NCI-H510A (cell line): ENCODE measurements at places on chromosomes 3 and 15.

DNA sequence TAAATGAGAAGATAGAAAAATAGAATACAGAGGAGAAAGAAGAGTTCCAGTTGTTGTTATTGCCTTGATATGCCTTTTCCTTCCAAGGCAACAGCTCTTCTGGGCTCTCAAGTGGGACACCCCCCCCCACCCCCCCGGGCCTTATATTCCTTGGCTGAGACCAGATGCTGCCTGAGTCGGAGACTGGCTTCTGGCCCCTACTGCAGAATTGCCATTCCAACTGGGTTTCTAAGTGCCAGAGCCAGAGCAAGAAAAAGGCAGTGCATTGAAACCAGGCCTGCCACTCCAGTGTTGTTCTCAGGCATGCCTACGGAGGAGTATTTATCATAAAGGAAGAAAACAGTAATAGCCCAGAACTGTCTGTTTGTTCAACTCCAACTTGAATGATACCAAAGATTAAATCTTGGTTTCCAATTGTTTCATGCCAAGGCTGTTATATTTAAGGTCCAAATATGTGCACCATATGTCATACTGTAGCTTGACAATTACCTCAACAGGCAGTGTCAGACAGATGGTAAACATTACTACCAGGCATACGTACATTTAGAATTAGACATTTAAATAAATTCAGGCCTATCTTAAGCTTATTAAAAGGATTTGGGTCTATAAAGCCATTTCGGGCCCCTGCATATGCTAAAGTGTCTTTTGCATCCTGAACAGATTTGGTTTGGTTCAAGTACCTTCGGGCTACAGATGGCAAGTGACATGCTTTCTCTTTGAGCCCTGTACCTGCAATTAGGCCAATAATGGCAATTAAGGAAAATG is 209.9 kb upstream of the SEMA6D start:
- no peak for DNase-seq

GRCh38 chr3:100207886-100208285 is 52.9 kb upstream of the TBC1D23 start:
- DNase-seq = no peak

DNA sequence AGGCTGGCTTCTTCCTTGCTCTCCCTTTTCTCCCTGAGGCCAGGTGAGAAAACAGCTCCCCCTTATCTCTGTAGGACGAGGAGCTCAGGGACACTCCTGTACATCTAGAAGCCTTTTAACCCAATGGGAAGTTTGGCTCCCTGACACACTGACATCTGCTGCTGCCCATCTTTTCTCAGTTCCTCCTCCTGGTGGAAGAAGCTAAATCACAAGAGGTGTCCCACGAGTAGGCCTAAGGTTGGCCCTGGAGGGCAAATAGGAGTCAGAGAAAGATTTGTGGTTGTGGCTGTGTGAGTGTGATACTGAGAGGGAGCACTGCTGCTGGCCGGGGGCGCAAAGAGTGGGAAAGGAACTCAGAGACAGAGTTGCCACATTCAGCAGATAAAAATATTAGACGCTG is 49.5 kb downstream of the ARHGAP31 start:
- no peak for DNase-seq

DNA sequence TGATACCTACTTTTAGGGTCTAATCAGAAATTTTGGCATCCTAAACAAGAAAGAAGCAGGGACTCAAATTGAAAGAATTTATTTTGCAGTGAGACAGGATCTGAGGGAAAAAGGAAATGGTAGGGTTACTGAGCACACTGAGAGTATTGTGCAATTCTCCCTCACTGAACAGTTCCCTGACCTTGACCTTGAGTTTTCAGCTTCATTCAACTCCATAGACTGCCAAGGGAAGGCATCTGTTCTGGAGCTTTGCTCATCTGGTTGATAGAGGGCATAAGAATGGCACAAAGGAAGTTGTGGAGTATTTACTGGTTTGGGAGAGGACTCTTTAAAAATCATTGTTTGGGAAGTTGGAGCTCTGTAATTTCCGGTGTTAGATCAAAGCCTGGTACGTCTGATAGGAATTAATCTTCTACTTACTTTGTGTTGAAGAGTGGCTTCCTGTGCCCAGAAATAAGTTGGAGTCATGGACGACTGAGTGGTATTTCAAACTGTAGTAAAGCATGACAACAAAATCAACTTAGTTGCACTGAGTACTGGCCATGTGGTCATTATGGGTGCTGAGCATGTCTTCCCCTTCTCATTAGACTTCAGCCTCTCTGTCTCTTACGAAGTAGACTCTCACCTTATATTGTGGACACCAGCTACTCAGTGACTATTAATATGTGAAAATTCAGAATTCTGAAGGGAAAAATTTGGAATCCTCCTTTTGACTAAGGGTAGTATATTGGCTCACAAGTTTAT is 40.8 kb downstream of the CLDN1 start:
- DNase-seq = no peak

DNA sequence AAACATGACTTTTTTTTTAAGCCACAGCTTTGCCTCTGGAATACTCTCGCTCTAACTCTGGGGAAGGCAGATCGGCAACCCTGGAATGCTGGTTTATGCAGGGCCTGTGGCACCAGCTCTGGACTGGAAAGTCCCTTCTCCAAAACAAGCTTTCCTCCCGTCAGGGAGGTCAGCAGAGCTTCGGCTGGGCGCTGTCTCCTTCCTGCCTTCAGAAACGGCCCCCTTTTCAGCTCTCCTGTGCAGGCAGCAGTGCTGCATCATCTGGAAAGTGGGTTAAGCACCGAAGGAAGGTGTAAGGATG is 42.7 kb upstream of the SKOR1 start:
- no peak for DNase-seq

DNA sequence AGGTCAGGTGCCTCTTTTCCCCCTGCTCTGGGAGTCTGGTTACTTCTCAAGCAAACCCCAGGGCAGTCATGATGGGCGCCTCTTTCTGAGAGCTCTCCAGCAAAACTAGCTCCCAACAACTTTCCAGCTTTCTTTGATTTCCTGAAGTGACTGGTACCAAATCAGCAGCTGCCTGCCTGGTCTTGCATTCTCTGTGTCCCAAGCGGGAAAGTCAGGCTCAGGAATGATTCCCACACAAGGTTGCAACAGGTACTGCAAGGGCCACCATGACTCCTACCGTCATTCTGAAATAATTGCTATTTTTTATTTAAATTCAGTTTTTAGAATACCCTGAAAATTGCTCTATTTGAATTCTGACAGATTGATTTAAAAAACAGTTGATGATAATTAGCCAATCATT is 658.7 kb downstream of the SQOR start:
- DNase-seq = no peak

- DNase-seq = no peak
Measured at GRCh38 chr3:44568561-44568960, 13.6 kb downstream of the ZKSCAN7 start.

DNA sequence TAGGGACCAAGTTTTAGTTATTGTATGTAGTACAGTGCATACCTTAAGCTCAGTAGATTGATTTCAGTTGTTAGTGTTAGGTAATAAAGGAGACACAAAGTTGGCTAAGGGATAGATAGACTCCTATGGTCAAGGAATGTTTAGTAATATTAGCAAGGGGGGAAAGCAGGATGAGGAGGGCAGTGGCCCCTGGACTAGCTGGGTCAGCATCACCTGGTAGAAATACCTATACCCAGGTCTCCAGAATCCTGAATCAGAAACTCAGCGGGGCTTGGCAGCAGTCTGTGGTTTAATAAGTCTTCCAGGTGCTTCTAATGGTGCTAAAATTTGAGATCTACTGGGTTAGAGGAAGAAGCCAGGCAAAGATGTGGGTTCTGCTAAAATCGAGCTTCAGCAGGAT is 35.0 kb downstream of the BBX start:
- no peak for DNase-seq

DNA sequence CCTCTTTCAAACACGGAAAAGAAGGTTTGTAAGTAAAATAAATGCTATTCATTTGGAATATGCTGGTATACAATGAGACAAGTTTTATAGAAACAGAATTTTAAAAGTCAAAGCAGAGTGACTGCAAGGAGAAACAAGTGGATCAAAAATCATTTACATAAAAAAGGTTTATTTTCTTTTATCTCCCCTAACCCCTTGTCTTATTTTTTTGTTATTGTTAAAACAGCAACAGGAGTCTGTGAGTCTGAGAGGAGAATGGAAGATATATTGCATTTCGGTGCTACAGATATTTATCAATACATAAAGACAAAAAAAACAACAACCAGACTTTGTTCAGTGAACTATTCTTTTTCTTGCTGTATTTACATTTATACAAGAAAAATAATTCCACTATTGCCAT is 1116.4 kb downstream of the OTOL1 start:
- no peak for DNase-seq

- no peak for DNase-seq
Measured at GRCh38 chr3:149080011-149080698, 6.2 kb downstream of the HLTF start.

- peak; percentile 27 for DNase-seq
Measured at GRCh38 chr3:158458464-158458863, 112.5 kb upstream of the MLF1 start.

DNA sequence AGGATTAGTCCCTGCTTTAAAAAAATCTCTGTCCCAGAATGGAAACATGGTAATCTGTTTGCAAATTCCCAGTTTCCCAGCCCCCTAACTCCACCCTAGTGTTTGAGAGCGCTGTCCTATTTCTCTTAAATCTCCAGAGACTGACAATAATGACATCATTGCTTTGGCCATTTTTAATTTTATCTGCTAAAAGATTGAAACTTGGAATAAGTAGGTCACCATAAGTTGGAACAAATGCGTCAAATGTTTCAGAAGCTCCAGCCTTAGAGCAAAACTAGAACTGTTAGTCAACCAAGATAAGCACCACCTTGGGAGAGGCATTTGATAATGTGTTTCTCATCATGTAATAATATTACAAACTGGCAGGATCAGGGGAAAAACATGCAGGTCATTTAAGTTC is 25.7 kb upstream of the MB21D2 start:
- DNase-seq = no peak

DNA sequence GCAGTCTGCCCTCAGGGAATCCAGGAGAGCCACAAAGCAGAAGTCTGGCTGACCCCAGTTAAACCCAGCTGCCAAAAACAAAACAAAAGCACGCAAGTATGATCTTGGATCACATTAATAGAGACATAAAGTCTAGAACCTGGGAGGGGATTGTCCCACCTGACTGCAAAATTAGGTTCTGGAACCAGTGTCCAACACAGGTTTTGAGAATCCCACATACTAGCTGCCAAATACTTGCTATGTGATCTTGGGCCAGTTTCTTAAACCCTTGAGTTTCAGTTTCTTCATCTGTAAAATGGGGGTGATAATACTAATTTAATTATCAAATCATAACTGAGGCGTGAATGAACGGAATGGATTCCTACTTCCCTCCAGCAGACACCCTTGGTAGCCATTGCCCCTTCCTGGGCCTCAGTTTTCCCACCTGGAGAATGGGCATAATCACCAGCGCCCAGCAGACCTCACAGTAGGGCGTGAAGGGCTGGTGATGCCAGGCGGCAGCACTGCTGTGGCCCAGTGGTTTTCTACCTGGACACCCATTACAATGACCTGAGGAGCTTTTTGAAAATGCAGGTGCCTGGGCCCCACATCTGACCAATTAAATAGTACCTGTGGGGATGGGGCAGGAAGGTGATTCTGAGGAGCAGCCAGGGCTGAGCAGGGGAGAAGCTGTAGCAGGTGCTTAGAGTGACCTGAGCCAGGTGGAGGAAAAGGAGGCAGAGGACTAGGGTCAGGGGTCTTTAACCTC is 32.2 kb downstream of the GRIP2 start:
- DNase-seq = no peak

DNA sequence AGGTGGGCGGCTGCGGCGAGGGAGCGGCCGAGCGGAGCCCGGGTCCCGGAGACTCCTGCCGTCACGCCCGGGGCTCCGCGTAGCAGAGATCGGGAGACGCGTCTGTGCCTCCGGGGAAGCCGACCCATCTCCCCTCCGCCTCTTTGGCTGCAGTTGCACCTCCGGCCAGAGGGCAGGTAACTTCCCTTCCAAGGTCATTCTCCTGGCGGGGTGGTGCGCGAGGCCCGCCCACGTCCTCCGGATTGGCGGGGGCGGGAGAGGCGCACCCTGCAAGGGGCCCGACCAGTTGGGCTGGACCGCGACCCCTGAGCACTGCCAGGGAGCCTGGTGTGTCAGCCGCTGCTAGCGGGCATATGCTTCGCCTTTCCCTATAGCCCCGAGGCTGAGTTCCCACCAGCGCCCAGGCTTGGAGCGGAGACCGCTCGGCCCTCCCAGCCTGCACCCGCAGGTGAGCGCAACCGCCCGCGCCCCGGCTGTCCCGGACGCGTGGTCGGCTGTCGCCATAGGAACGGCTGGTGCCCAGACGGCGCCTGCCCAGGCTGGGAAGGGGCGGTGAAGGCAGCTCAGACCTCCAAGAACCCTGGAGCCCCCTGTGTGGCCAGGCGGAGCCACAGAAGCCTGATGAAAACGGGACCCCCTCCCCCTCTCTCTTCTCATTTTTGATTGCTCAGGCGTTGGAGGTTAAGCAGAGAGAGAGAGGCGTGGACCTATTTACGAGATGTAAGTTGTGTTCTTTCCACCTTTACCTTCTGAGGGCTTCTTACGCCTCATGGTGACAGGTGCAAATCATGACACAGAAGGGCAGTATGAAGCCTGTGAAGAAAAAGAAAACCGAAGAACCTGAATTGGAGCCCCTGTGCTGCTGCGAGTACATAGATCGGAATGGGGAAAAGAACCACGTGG is 453 bp downstream of the ZDHHC23 start:
- DNase-seq = peak; percentile 31

GRCh38 chr3:185983495-185984141 is 45.8 kb upstream of the TRA2B start:
- peak; percentile 2 for DNase-seq

DNA sequence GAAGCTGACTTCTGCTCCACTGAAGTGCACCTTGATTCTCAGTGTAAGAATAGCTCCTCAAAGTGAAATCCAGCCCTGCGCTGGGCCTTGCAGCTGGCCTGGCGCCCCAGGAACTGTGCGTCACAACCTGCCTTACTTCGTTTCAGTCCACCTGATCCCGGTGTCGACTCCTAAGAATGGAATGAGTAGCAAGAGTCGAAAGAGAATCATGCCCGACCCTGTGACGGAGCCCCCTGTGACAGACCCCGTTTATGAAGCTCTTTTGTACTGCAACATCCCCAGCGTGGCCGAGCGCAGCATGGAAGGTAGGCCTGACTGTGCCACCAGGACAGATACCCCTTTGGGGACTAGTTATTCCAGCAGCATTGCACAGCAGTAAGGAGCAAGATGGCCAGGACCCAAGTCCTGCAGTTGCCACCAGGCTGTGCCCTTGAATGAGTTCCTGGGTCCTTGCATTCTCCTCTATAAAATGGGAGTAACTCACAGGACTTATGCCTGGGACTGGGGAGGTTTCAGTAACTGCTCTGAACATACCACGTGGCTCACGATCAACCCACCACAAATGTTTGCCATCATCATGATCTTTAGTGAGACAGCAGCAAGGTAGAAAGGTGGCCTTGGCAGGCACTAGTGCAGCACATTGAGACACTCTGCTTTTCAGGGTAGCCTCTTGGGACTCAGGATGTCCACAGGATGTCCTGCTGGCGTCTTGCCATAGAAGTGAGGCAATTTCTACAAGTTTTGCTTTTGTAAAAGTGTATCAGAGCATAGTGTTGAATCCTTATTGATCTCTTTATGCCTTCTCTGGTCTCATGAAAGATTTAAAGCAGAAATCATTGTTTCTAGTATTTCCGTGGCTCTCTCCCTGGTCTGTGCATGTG is 46.8 kb downstream of the PXYLP1 start:
- DNase-seq = no peak
